ENCODE measurements at places on chromosomes 16 and 17.

GRCh38 chr16:58510097-58510775 lies 5.1 kb upstream of the SETD6 start:
- DNase-seq, result no peak

DNA sequence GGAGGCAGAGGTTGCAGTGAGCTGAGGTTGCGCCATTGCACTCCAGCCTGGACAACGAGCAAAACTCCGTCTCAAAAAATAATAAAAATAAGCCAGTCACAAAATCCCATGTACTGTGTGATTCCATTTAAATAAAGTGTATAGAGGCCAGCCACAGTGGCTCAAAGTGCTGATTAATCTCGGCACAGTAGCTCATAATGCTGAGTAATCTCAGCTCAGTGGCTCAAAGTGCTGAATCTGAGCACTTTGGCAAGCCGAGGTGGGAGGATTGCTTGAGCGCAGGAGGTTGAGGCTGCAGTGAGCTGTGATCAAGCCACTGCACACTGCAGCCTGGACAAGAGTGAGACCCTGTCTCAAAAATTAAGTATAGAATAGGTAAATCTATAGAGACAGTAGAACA lies 4.9 kb downstream of the TMED6 start:
- no peak for DNase-seq

GRCh38 chr17:50273654-50274040 lies 619 bp upstream of the TMEM92 start:
- DNase-seq, result no peak

DNA sequence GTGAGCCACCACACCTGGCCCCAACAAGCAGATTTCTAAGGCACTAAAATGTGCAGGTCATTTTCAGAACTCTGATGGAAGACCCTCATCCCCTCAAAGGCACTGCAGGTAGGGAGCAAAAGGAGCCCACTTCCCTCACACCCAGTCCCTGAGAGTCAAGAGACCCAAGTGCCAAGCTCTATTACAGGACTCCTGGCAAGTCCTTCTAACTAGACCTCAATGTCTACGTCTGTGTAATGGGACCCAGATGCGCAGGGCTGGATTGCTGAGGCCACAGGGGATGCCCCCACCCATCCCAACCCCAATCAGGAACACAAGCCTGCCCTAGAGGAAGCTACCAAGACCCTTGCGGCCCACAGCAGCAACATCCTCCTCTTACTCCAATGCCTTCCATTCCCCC lies 2.7 kb downstream of the PLLP start:
- DNase-seq, result no peak

GRCh38 chr16:83315271-83315670 lies 492.5 kb upstream of the HSBP1 start:
- DNase-seq, result no peak

GRCh38 chr17:41624208-41625101 lies at the start of gene KRT17:
Gene KRT17 (minus strand): TSS chr17:41624575. CDS start chr17:41624509, 66 bp downstream.
- no peak for DNase-seq

DNA sequence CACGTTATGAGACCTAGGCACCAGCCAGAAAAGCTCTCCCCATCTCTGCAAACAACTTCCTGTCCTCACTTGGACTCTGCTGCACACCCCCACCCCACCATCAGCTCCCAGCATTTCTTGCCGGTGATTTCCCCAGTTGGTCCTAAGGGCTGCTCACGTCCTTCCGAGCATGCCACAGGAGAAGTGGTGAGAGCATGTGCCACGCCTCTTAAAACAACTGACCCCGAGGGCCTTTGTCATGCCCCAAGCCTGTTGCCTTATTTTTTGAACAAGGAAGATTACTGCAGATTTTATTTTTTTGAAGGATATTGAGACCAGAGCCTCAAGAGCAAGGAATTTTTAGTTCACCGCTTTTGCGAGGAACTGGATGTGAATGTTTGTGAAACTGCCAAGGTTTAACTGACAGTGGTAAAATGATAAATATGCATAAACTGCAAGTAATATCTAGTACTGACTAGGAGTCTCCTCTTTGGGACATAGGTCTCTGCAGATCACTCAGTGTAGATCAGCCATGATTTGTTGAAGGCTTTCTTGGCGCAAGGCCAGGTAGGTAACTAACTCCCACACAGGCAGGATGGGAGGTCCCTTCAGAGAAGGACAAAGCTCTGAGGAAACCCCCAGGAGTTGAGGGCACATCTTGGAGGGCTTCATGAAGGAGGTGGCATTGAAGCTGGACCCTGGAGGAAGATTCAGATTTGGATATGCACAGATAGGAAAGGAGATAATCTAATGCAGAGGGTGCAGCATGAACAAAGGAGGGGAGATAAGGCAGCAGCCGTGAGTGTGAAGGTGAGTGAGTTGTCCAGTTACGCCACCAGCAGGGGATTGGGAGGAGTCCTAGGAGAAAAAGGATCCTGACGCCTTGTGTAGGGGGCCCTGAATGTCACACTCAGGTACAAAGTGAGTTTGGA lies 44.7 kb downstream of the TMEM132E start:
- no peak for DNase-seq

GRCh38 chr16:5903153-5903552 lies 805.6 kb upstream of the EEF2KMT start:
- DNase-seq, result no peak

DNA sequence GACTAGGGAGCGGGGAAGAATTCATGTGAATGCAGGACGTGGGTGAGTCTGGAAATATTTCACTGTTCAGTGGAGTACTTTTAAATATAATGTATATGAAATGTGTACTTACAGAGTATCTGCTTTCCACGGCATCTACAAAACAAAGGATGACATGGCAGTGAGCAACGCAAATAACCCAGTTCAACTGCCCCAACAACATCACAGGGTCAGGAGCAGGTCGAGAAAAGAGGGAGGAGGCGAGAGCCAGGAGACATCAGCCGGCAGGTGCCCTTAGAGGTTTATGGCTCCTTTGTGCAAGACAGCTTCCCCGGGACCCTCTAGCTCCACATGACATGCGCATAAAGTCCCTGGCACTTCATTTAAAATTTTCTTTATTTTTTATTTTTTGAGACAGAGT lies 61.1 kb downstream of the PECAM1 start:
- no peak for DNase-seq

DNA sequence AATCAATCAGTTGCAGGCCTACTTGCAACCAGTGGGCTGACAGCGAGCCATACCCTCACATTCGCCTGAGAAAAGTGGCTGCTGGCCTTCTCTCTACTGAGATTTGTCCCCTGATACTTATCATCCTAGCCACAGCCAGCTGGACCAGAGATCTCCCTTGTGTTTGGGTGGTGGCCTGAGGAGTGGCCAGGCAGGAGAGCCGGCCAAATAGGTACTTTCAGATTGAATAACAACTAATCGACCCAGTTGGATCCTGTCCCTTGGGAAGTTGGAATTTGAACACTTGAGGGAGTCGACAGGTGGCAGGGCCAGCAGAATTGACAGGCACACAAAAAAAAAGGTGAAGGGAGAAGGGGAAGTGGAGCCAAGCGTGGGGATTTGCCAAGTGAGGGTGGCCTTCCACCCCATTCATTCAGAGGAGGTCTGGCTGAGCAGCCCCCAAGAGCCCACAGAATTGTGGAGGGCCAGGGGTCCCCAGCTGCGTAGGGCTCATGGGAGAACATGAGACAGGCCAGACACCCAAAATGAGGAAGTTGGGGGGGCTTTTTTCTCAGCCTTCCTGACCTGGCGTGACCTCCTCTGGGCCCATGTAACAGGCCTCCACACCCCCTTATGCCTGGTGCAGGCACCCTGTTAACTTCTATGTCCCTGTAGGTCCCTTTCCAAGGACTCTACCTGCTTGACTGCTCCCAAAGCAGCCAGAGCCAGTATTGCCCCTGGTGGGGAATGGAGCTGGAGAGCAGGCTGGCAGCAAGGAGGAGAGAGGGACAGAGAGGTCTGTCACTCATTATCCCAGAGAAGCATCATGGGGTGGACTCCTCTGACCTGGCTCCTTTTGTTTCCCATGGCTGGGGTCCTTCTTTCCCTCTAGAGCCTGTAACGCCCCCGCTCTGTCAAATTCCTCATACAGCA lies 2.9 kb upstream of the RANGRF start:
- no peak for DNase-seq

DNA sequence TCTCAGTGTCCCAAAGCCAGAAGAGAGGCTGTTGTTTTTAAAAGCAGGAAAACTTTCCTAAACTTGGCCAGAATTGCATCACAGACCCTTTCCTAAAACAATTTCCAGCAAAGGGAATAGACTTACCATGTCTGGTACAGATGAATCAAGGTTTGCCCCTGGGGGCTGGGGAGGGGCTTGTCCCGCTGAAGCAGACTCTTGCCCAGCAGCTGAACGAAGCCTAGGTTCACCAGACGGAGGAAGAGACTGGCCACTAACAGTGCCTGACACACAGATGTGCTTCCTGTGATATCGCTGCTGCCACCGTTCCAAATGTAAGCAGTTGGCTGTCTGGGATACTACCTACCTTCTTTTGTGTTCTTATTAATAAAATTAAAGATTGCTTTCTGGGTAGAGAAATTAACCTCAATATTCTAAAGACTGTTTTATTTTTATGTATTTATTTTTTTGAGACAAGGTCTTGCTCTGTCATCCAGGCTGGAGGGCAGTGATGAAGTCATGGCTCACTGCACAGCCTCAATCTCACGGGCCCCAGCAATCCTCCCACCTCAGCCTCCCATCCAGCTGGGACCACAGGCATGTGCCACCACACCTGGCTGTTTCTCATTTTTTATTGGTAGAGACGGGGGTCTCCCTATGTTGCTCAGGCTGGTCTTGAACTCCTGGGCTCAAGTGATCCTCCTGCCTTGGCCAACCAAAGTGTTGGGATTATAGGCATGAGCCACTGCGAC lies 13.5 kb downstream of the PRCD start:
- no peak for DNase-seq

GRCh38 chr16:84967828-84968227 lies 43.5 kb downstream of the ZDHHC7 start:
- no peak for DNase-seq

- no peak for DNase-seq
These were observed 50.0 kb downstream of the RMI2 start for GRCh38 chr16:11395008-11395948.

DNA sequence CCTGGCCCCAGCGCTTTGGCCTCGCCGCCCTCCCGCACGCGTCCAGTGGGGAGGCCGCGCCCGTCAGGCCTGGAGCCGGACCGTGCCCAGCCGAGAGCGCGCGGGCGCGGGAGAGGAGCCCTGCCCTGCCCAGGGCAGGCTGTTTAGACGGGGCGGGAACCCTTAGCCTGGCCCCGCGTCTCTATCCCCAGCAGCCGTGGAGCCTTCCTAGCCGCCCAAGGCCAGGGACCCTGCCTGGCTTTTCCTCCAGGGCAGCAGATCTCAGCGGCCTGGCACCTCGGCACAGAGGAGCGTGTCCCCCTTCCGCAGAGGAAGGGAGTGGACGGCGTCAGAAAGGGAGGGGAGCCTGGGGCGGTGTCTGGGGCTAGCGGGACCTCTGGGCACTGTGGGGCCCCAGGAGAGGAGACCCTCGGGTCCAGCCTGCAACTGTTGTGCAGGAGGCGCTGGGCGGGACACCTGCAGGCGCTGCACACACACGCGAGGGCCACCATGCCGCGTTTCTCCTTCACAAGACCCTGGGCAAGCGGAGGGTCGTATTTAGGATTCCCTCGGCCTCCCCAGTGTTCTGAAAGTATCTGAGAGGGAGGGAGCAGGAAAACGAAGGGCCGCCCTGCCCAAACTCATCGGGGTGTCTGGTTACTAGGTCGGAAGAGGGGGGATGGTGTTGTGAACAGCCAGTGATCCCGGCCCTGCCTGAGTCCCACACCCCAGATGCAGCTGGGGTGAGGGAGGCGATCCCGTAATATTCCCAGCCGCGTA lies 2.3 kb upstream of the NPTX1 start:
- no peak for DNase-seq

- no peak for DNase-seq
These were observed 60.7 kb upstream of the ADCY9 start for GRCh38 chr16:4176906-4177417.

DNA sequence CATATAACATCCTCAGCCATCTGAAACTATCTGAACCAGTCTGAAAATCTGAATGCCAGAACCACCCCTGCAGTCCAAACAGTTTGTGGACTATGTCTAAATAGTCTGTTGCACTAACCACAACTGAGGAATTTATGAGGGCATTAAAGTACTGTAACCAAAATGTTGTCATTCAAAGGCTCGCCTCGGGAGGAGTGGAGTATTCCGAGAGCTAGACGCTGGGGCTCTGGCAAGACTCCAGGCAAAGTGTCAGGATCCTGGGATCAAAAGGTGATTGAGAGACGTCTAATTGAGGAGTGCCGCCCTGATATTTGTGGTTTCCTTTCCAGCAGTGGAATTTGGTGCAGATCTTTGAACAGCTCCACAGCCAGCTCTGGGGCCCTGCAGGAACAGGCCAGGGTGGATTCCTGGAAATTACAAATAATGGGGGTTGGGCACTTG lies 142.9 kb upstream of the MYOCD start:
- no peak for DNase-seq

DNA sequence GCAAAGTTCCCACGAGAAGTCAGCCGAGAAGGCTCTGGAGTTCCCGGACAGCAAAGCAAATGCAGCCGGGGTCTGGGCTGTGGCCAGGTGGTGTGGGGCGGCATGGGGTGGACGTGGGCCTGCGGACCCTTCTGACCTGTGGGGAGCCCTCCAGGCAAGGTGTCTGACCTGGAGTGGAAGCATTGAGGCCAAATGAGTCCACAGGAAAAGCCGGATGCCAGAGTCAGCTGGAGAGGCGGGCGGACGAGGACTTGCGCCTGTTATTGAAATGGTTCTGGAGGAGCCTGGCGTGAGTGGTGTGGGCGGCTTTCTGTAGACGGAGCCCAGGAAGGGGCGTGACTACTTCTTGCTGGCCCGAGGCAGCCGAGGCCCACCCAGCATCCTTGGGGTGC lies 50.5 kb upstream of the ZNF750 start:
- DNase-seq, result no peak

DNA sequence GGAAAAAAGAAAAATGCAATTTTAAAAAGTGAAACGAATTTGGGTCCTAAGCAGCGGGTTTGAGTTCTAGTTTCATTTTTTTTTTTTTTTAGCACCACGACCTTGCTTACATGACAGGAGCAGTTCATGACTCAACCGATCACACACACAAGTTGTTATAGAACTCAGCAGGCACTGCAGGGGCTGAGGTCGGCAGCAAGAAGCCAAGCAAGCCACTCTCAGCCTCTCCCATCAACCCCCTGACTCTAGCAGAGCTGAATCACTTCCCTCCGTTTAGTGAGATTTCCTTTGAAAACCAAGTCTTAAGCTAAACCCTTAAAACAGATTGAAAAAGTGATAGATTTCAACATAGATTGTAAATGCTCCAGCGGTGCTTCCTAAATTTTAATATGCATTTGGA lies 520.8 kb downstream of the HAPSTR1 start:
- no peak for DNase-seq

- DNase-seq, result peak; percentile 51
These were observed 30.6 kb upstream of the ETV4 start for GRCh38 chr17:43576563-43577229.

Data from T-helper 17 cell (primary cell).